Stimulated activated CD8-positive, alpha-beta memory T cell treated with anti-CD3 and anti-CD28 coated beads, Interleukin-12 subunit alpha, Interleukin-12 subunit beta, amount 100 ng/mL, for 4 hours (primary cell): ENCODE measurements at places on chromosomes 2 and 18.

- DNase-seq, result no peak
Measured at GRCh38 chr2:239073270-239073669, 225.4 kb downstream of the TWIST2 start.

DNA sequence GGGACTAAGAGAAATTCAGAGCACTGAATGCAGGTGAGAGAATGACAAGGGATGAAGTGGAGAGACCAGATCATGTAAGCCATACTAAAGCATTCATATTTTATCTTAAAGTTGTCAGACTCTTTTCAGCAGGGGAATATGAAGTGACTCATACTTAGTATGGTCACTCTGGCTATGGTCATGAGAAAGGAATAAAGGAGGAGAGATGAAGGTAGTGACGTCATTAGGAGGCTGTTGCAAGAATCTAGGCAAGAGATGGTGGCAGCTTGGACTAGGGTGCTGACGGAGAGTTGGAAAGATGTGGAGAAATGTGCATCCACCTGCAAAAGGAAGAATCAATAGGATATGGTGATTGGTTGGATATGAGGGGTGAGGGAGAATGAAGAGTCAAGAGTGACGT lies 203.2 kb upstream of the ACVR2A start:
- DNase-seq, result no peak

DNA sequence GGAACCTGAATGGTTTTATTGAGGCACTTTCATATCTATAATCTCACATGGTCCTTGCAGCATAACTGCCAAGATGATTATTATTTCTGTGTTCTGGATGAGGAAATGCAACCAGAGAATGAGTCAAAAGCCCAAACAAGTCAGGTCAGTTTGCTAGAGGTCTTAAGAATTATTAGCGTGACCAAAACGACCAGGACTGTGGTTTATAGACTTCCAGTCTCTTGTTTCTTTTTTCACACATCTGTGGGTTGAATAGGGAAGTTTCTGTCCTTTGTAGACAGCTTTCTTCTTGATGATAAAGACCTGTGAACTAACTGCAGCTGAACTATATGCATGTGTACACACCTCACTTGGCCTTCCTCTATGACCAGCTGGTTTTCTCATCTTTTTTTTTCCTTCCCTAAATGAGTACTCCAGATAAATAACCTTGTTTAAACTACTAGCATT lies 13.9 kb downstream of the ADAM23 start:
- no peak for DNase-seq

GRCh38 chr18:3172097-3172496 lies 47.7 kb downstream of the MYOM1 start:
- no peak for DNase-seq

DNA sequence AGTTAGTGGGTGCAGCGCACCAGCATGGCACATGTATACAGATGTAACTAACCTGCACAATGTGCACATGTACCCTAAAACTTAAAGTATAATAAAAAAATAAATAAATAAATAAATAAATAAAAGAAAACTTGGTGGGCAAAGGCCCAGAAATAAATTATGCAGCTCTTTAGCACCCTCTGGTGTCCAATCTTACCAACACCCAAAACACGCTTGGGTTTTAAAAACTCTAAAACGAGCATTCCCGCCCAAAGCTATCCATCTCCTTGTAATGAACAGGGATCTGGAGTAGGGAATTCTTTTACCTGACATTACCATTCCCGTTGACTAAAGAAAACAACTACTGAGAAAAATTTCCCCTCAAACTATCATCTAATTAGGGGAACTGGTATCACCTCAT lies 2005.9 kb upstream of the CELF4 start:
- DNase-seq, result no peak
